ENCODE measurements at places on chromosomes 11 and 22.

DNA sequence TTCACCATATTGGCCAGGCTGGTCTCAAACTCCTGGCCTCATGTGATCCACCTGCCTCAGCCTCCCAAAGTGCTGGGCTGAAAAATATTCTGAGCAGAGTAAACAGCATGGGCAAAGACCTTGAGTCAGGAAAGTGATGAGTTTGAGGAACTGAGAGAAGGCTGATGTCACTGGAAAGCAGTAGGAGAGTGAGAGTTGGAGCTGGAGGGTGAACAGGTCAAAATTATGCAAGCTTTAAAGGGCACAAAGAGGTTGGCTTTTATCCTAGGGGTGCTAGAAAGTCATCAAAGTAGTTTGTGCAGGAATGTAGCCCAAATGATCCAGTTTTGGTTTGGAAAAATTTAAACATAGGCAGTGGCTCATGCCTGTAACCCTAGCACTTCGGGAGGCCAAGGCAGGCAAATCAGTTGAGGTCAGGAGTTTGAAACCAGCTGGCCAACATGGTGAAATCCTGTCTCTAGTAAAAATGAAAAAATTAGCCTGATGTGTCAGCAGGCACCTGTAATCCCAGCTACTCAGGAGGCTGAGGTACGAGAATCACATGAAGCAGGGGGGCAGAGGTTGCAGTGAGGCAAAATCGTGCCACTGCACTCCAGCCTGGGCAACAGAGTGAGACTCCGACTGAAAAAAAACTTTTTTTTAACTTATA, 44.7 kb upstream of the CXCR5 start:
- no peak for DNase-seq

DNA sequence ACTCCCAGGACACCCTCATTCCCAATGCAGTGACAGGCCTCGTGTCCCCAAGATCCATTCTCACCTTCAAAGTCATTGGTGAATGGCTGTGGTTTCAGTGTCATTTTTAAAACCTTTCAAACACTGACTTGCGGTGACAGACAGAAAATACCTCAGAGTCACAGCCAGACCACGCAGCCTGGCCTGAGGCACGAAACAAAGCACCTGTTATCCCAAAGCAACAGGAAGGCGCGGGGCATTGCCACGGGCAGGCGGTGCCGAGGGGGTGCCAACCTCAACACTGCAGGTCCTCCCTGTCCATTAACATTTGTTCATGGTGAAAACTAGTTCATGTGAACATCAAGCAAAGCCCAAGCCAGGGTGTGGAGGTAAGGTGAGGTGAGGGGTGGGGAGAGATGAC, 38.2 kb downstream of the RPUSD4 start:
- DNase-seq = no peak

- no peak for DNase-seq
Observed at GRCh38 chr11:81004576-81004975, 1563.7 kb upstream of the TENM4 start.

DNA sequence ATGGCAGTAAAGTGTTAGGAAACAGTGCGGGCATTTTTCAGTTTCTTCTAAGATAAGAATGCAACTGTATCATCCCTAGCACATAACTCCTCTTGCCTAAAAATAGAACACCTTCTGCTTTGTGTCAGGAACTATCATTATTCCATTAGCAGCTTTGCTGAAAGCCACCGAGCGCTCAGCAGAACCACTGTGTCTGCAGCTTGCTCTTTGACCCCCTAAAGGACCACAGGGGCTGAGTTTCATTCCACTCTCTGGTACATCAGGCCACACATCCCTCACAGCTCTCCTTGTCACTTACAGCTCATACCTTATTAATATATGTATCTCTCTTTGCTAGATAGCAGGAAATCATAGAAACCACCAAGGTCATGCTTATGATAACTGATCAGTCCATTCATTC, 360.2 kb downstream of the KCNA4 start:
- DNase-seq = no peak

GRCh38 chr11:20351136-20351535, 12.4 kb upstream of the HTATIP2 start:
- no peak for DNase-seq

DNA sequence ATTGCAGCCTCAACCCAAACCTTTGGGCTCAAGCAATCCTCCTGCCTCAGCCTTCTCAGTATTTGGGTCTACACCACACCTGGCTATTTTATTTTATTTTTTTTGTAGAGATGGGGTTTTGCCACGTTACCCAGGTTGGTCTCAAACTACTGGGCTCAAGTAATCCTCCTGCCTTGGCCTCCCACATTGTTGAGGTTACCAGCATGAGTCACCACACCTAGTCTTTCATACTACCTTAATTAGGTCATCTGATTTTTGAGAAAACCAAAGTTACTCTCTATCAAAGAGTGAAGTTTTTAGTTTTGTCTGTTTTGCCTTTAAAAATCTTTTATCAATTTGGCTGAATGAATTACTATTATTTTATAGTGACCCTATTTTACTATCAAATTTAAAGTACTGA, 335.6 kb upstream of the LRRC4C start:
- no peak for DNase-seq

- DNase-seq = no peak
Observed at GRCh38 chr11:128701086-128701485, 7.2 kb downstream of the FLI1 start.

DNA sequence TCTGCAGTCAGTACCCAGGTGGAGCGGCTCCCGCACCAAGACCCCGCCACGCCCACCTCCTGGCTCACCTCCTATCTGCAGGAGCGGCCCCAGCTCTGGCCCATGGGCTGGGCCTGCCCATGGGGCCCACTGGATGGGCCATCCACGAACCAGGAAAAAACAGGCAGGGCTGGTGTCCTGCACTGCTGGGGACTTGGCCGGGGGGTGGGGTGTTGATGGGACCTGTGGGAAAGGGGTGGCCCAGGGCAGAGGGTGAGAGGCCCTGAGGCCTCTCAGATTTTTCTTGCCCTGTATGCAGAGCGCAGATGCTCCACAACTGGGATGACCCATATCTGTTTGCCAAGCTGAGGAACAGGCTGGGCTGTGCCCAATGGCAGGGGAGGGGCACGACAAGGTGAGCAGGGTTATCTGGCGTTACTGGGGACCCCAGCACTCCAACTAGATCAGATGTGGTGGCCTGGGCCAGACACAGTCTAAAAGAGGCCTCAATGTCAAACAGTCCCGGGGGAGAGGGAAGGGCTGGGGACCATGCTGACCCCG, 2.7 kb upstream of the PIM3 start:
- peak; percentile 0 for DNase-seq

GRCh38 chr22:24553597-24554312, 1.2 kb downstream of the GUCD1 start:
- peak; percentile 3 for DNase-seq

DNA sequence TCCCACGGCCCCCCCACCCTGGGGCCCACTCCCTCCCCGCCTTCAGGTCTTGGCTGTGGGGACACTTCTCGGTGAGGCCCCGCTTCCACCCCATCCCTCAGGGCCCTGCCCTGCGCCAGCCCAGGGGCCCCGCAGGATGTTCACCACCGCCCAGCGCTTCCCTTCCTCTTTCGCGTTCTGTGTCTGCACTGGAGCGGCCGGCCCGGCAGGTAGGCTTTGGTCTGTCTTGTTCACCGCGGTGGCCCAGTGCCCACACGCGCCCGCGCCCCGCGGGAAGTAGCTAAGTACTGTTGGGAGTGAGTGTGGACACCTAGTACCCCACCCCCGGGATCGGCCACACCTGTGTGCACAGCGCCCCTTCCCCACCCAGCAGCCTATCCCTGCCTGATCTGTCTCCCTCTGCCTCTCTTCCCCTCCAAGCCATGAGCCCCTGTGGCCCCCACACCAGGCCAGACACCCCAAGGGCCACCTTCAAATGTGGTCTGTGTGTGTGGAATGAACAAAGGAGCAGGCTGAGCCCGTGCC, 85.4 kb downstream of the WNT7B start:
- DNase-seq = no peak

- no peak for DNase-seq
Observed at GRCh38 chr22:48613566-48614200, 1214.0 kb downstream of the BRD1 start.

DNA sequence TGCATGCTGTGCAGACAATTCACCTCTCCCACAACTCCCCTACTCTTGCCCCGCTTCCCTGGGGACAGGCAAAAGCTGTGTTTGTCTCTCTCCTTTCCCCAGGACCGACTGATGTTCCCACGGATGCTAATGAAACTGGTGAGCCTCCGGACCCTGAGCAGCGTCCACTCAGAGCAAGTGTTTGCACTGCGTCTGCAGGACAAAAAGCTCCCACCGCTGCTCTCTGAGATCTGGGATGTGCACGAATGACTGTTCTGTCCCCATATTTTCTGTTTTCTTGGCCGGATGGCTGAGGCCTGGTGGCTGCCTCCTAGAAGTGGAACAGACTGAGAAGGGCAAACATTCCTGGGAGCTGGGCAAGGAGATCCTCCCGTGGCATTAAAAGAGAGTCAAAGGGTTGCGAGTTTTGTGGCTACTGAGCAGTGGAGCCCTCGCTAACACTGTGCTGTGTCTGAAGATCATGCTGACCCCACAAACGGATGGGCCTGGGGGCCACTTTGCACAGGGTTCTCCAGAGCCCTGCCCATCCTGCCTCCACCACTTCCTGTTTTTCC, 1.4 kb upstream of the MADD start:
- DNase-seq = no peak

DNA sequence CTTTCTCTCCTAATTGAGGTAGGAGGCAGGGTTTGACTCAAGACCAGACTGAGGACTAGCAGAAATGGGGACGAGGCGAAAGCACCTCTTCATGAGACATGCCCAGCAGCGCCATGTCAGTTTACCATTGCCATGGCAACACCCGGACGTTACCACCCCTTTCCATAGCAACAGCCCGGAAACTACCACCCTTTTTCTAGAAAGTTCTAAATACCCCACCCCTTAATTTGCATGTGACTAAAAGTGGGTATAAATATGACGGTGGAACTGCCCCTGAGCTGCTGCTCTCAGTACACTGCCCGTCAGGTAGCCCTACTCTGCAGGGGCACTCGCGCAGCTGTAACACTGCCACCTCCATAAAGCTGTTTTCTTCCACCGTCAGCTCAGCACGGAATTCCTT, 5.9 kb upstream of the RAC2 start:
- no peak for DNase-seq

DNA sequence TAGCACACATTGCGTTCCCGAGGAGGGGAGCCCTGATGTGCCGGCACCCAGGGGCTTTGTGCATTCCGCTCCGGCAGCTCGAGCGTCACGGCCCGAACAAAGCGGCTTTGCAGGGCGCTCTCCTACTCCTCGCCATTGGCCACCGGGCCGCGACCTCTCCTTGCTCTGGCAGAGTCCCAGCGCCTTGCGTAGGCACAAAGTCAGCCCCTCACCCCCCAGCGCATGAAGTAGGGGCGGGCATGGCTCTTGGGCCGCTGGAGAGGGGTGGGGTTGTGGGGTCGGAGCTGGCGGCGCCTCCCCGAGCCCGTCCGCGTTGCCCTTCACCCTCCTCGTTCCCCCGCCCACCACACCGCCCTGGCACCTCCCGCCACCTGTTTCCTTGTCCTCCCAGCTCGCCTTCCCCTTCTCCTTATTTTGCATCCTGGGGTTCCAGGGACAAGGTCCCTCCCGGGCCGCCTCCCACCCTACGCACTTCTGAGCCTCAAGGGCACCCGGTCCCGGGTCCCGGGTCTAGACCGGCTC, 753 bp upstream of the PPARA start:
- DNase-seq = peak; percentile 51

DNA sequence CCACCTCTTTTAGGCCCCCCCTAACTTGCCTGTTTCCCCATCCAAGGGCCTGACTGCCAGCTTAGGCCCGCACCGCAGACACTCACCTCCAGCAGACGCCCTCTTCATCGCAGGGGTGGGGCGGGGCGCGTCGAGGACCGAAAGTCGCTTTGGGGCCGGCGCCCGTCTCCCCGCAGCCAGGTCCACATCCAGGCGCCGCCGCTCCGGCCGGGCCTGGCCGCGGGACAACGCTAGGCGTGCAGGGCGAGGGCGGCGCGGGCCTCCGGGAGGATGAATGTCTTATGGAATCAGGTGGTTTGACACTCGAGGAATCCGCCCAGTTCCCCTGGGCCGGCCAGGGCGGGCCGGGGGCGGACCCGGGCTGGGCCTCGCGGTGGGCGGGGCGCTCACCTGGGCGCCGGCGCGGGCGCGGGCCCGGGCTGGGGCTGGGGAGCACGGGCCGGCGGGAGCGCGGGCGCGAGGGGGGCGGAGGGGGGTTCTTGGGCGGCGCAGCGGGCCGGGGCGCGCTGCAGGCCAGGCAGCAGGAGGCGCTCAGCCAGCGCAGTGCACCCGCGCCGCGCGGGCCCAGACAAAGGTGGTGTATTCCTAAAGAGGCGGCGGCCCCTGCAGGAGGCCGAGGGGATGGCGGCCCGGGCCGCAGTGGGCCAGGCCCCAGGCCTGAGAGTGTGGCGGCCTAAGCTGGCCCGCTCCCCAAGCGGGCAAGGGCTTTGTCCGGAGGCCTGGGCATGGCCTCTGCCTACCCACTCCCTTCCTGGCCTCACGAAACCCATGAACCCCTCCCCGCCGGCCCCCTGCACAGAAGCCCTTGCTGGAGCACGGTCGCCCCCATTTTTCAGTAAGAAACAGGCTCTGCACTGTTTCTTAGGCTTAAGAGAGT, 177.6 kb downstream of the IGLL1 start:
- peak; percentile 59 for DNase-seq

GRCh38 chr22:17601031-17601430, 27.5 kb downstream of the ATP6V1E1 start:
- DNase-seq = no peak

- DNase-seq = no peak
Observed at GRCh38 chr11:1521382-1522080, 35.0 kb upstream of the MOB2 start.

- DNase-seq = no peak
Observed at GRCh38 chr22:30340911-30341685, 14.4 kb upstream of the TBC1D10A start.

DNA sequence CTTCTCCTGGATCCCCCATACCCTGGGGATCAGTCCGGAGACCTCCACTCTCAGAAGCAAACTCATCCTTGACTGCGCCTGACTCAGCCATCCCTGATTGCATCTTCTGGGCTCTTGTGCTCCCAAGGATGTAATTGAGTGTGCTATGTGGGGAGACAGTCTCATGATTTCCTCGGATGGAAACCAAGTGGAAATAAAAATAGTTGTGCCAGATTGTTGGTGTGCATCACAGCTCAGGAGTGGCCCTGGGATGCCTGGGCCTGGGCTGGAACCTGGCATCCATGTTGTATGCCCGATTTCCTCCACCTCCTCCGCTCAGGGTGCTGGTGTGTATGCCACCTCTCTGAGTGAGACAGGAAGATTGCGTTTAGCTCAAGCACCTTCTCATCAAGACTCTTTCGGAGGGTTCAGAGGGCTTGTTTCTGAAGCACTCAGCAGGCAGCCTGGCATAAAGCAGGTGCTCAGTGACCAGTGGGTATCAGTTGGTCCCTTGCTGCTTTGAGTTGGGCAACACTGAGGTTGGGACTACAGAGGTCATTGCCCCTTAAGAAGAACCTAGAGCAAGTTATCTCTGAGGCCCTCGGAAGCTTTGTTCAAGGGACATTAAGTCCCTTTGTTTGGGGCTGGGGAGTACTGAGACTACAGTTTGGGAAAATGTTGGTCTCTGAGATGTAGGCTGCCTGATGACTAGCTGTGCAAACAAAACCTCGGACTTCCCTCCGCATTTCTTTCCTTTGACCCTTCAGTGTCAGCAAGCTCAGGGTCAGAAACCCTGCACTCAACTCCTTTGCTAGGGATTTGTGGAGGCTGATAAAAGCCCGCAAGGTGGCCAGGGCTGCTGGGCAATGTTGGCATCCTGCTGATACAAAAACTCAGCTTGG, 24.8 kb upstream of the MICAL2 start:
- no peak for DNase-seq
